ENCODE measurements at places on chromosomes 5 and 9.

- no peak for DNase-seq
Observed at GRCh38 chr5:151496041-151496484, 48.7 kb downstream of the SLC36A1 start.

- DNase-seq, result no peak
Observed at GRCh38 chr5:12237837-12238575, 333.8 kb upstream of the CTNND2 start.

DNA sequence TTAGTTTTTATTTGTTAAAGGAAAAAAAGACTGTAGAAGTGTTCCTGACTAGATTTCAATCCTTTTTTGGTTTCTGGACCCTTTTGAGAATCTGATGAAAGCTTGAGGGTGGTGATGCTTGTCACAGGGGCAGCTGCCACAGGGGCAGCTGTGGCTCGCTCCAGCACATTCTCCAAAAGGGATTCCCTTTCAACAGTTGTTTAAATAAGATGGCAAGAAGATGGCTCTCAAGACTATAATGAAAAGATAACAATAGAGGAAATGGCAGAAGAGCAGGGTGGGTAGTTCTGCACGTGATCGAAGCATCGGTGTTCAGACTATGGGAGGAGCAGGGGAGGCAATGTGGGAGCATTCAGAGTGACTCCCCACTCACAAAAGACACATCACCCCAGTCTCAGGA, 46.5 kb upstream of the TNFAIP8 start:
- DNase-seq, result no peak

DNA sequence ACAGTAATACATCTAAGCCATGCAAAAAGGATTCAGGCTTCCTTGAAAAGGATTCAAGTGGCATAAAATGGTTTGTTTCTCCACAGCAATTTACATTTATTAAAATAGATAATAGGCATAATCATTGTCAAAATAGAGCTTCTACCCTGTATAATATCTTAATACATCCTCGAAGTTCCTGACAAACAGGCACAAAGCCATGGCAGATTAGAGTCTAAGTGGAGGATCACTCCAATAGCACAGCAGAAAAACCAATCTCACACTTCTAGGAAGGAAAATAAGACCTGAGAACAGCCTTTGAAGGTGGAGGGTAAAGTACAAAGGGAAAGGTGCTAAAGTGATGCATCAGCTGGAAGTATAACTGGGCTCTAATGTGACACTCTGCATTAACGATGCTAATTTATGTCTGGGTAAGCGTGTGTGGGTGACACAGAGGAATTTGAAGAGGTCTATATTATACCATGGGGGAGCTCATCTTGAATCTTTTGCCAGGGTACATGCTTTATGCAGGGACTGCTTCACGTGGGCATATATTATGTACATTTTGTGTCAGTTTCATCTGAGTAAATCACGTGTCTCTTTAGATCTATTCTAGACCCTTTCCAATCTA, 28.8 kb downstream of the PPP2R2B start:
- no peak for DNase-seq

DNA sequence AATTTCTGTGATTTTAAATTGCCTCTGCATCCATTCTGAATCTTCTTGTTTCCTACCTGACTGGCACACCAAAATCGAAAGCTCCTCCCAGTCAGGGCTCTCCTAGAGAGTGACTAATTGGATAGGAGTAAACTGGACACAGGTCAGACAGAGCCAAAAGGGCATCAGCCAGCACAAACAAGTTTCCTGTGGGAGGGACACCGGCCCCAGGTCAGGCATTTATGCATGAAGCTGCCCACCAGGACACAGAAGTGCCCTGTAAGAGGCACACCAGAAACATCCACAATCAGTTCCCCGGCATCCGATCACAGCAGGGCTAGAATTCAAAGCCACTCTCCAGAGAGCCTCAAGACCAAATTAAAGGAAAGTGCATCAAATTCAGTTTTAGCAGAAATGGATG, 78.4 kb downstream of the SFXN1 start:
- no peak for DNase-seq

DNA sequence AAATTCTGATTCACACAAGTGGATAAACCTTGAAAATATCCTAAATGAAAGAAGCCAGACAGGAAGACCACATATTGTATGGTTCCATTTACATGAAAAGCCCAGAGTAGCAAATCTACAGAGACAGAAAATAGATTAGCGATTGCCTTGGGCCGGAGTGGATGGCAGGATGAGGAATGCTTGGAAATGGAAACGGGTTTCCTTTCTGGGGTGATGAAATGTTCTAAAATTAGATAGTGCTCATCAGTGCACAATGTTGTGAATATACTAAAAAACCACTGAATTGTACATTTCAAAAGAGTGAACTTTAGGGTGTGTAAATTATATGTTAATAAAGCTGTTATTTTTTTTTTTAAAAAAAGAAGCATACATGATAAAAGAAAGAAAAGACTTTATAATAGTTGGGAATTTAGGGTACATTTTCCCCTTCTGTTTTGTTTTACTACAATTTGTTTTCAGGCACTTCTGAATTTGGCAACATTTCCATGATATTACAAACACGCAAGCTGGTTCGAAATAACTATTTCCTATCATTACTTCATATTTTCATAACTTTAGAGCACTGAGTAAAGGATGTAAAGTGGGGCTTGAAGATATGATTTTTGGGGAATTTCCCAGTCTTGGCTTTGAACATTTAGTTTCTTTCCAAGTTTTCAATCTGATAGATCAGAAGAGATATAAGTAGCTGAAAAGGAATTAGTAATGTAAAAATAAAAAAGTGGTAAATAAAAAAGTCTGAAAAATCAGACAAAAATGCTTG, 23.9 kb downstream of the SLC35A4 start:
- no peak for DNase-seq

DNA sequence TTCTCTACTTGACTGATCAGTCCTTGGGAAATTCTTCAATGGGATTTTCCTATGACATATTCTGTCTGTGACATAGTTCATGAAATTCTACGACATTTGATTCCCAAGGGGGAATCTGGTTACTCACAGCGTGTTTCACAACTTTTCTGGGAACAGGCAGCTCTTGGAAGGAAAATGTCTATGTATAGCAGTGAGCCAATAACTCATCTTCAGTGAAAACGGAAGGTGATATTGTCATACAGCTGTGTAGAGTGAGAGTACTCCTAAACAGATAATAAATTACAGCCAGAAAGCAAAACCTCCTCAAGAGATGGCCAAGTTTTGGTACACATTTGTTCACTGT, 91.4 kb downstream of the C9orf152 start:
- DNase-seq, result no peak

DNA sequence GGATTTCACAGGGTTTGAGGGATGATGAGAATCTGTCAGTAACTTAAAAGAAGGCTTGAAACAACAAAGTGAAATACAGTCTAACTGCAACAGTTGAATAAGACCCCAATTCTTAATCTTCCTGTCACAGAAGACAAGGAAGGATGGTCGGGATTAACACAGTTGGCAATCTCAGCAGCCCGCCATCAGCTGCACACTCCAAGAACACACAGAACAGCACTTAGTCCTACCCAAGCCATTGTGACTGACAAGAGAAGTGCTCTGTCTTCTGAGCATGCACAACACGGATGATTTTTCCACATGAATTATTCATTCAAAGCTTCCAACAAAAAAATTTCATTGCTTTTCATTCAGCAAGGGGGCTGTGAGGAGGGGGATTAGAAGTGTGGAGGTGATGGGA, 576.1 kb downstream of the TLE4 start:
- DNase-seq, result no peak

DNA sequence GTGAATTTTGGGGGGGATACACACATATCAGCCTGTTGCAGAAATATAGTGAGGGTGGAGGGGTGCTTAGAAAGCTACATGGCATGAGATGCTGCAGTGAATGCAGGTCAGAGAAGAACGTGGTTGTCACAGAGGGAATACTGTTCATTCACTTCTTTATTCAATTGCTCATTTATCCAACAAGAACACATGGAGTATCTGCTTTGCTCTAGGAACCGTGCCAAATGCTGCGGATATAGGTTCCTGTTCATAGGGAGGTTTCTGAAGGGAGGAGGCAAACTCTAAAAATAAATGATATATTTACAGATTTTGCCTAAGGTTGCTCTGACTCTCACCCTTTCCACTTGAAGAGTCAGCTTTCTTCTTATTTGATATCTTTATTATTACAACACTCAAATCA, 444.3 kb upstream of the CLINT1 start:
- DNase-seq, result no peak

GRCh38 chr9:115404311-115404710, 286.4 kb upstream of the TNC start:
- DNase-seq, result no peak
